Renal cortex interstitium (tissue), 15 donors: ENCODE measurements at places on chromosomes 7 and 10. TPM values are rescaled to one million over a fixed set of nuclear protein-coding genes. Genes with fewer than 3 reads are reported as not detected.

The EGR2 gene
- polyA plus RNA-seq = 7.2 TPM

The PLXNA4 gene
- polyA plus RNA-seq = 14.9 TPM

The EMX2 gene
- polyA plus RNA-seq = 161 TPM

The MBL2 gene
- not detected for polyA plus RNA-seq

The NKX2-3 gene
- polyA plus RNA-seq = not detected

The GNA12 gene
- 46.9 TPM for polyA plus RNA-seq

The LRRD1 gene
- polyA plus RNA-seq = 0.50 TPM

The ASIC3 gene
- 1.3 TPM for polyA plus RNA-seq

The WEE2 gene
- 0.10 TPM for polyA plus RNA-seq

The TMEM196 gene
- polyA plus RNA-seq = not detected

The FAM170B gene
- polyA plus RNA-seq = not detected

The GPR85 gene
- 0.88 TPM for polyA plus RNA-seq

The SORCS3 gene
- 5.7 TPM for polyA plus RNA-seq

The CLRN3 gene
- polyA plus RNA-seq = 17.3 TPM
